Activated CD8-positive, alpha-beta memory T cell treated with anti-CD3 and anti-CD28 coated beads for 1 hour (primary cell): ENCODE measurements at places on chromosomes 16 and 17.

GRCh38 chr16:62814891-62815290 lies 778.7 kb upstream of the CDH8 start:
- no peak for DNase-seq

DNA sequence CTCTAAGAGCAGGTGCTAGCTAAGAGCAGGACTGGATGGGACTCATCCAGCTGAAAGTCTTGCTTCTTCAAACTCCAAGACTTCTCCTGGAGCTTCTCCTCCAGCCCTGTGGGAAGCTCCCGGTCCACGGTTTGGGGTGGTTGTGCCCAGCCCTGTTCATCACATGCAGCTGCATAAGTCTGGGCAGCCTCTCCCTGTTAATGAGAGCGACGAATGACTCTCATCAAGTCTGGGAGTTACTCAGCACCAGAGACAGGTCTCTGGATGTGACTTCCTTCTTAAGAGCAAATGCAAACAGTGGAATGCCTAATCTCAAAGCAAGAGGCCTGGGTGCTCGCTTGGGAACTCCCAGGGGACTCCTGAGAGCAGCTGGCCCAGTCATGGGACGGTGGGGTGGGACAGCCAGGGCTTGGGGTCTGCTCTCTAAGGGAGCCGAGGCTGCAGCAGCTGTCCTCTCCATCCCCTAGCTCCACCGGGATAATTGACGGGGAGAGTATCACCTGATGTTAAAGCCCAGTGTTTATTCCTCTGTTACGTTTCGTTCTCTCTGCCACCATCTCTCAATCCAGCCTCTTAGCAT lies 35.3 kb upstream of the CRHR1 start:
- DNase-seq = no peak

GRCh38 chr17:60914078-60914477 lies 236.4 kb downstream of the BCAS3 start:
- DNase-seq = no peak

GRCh38 chr16:11045441-11045840 lies 101.1 kb downstream of the CLEC16A start:
- no peak for DNase-seq

DNA sequence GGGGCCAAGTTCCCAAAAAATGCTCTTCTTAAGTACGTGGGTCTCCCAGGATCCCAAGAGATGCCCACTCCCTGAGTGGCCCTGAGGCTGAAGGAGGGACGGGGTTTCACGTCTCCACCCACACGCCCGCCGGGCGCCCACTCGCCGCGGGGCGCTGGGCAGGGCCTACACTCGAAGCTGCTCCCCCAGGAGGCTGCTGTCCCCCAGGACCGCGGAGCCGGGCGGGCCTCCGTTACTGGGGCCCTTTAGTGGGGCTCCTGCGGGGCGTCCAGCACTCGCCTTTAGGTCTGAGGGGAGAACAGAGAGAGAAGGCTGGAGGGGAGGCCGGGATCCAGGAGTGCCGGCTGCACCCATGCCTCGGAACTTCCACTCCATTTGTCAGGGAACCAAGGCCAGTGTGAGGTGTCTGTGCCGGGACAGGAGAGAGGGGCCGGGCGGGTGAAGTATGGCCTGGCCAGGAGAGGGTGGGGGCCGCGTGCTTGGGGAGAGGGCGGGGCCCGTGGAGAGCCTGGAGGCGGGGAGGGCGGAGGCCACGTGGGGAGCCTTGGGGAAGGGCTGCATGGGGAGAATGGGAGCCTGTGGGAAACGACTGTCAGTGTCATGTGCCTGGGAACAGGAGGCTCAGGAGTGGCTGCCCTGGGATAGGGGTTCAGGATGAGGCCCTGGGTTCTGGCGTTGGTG lies 18.8 kb downstream of the NUBP1 start:
- no peak for DNase-seq

DNA sequence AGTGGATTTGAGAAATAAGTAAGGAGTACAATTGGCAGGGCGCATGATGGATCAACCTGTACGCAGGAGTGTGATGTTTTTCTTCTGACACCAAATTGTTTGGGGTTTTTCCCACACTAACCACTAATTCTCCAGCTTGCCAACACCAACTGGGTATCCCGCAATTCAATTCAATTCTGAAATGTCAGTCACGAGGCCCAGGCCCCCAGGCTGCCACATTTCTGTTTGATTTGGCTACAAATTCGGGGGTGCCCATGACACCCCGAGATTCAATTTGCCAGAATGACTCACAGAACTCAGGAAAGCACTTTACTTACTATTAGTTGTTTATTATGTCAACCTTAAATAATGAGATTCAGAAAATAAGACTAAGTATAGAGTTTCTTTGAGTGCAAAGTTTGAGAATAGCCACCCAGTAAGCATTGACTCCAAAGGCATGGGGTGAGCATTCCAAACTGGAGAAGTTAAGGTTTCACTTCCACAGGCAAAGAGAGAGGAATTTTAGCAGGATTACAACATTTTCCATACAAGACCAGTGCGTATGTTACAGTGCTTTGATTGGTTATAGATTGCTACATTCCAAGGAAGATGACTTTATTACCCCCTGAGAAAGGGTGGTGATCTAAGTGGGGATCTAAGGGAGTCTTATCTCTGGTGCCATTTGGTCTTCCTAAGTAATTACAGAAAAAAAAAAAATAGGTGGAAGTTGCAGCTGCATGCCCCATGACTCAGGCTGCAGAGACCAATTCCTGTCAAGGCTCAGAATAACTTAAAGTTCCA lies 11.5 kb downstream of the SLC46A1 start:
- no peak for DNase-seq

DNA sequence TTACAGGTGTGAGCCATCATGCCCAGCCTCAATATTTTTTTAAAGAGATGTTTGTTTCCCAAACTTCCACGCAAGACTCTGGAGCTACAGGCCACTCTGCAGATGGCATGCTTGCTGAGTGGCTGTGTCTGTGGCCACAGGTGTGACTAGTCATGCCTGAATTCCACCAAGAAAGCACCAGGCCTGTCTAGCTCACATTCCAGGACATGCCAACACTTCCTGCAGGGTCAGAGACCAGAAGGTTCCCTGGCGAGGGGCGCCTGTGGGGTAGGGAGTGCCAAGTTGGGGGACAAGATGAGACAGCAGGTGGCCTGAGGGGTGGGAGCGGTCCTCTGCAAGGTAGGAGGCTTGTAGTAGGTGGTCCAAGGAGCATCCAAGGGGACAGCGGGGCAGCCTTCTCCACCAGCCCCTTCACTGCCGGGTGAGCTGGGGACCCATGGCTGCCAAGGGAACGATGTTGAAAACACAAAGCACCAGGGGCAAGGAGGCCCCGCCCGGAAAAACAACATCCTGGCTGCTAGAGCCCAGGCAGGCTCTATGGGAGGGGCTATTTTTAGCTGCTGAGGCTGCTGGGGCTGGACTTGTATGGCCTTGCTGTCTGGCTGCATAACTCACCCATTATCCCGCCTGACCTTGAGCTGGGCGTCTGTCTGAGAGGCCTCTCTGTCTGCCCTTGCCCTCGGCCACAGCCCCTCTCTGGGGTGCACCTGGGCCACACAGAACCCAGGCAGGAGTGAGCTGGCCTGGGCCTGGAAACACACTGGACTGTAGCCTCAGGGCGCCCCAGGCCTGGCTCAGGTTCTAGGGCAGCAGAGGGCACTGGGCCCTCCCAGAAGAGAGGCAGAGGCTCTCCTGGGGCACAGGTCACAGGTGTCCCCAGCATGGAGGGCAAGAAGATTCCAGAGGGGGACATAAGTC lies 5.7 kb downstream of the TRIM47 start:
- no peak for DNase-seq

DNA sequence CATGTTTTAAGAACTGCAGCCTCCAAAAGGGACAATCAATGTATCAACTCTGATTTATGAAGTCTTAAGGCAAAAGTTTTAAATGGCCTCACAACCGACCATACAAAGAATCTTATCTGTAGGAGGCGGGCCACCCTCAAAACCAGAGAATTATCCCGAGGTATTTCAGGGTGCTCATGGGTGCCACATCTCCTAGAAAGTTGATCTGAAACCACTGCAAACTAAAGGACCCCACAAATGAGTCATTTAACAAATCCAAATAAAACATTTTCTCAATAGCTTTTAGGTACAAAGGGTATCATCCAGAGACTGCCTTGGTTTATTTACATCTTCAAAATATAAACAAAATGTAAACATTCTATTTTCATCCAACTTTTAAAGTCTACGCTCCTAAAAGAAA lies 6.8 kb downstream of the ERN1 start:
- no peak for DNase-seq

DNA sequence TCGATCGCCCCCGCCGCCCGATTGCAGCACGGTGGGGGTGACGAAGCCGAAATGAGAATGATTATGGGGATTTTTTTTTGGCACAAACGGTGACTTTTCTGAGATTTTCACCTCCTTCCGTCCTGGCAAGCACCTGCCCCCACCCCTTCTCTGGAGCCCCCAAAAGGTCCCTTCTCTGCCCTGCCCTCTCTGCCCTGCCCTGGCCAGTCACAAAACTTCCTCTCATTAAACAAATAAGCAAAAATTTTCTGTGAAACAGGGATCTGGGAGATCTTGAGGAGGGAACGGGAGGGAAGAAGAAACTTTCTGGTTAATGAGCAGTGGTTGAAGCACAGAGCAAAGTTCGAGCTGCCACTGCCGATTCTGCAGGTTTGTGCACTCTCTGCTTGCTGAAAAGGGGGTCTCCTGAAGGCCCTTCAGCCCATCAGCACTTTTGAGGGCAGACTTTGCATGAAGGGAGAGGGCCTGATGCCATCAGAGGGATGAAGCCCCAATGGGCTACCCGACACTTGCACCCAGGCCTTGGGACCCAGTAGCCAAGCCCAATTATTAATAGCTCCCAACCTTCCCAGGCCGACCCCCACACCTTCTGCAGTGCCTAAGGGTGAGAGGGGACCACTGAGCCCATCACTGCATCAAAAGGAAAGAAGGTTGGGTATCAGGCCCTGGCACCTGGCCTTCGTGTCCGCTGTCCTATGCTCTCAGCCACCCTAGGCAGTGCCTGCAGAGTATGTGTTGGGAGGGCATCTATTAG lies 1.0 kb upstream of the HOXB8 start:
- no peak for DNase-seq
